ENCODE measurements at places on chromosomes 3 and 15.
A peak's percentile ranks its signal among the peaks of the same experiment; 100 is the strongest.

GRCh38 chr3:65246561-65246960 lies 558.8 kb upstream of the ADAMTS9 start:
- no peak for DNase-seq

- no peak for DNase-seq
These were observed 891 bp downstream of the AHSG start for GRCh38 chr3:186613637-186614265.

DNA sequence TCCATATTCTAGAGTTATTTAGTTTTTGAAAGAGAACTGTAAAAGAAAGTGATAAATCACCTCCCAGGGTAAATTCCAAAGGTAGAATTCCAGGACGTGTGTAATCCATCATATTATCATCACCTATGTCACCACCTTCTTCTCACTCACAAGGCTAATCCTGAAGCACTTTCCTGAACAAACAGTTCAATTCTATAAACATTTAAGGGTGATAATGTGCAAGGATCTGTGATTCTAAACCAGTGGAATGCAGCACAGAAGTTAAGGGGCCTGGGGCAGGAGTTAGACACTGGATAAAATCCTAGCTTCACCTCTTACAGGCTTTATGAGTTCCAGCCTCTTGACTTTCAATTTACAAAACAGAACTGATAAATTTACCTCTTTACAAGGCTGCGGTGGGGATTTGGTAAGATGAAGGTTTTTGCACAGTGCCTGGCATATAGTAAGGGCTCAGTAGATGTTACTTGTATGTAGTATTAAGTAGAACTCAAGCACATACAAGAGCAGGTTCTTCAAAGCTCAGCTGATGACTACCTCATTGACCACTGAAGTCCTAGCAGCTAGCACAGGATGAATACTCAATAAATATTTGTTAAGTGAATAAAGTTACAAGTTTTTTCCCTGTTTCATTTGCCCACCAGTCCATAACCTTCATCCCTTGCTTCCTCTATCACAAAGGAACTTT lies 47.3 kb upstream of the CCDC80 start:
- DNase-seq: no peak

DNA sequence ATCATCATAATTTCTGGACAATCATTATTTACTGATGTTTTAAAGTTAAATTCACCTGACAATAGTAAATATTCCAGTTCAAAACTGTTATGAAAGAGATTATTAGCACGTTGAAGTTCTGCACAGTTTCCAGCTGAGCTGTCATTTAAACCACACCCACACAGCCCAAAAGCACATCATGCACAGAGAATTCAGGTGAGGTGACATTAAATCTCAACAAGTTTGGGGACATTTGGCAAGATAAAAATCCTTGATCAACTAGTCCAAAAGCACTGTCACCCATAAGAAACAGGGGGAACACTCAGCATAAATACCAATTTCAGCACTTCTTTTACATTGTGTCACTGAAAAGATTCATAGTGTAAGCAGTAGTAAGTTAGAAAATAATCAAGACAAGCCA lies 6.9 kb downstream of the NCEH1 start:
- DNase-seq: no peak

- DNase-seq: no peak
These were observed 44.0 kb downstream of the TM2D3 start for GRCh38 chr15:101608201-101608600.

DNA sequence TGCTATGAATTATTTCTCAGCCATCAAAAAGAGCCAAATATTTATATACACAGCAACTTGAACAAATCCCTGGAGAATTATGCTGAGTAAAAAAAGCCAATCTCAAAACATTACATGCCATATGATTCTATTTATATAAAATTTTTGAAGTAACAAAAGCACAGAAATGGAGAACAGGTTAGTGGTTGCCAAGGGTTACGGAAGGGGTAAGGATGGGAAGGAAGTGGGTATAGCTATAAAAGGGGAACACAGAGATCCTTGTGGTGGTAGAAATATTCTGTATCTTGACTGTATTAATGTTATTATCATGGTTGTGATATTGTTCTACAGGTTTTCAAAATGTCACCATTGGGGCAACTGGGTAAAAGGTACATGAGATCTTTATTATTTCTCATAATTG lies 62.3 kb upstream of the ASB14 start:
- DNase-seq: no peak

DNA sequence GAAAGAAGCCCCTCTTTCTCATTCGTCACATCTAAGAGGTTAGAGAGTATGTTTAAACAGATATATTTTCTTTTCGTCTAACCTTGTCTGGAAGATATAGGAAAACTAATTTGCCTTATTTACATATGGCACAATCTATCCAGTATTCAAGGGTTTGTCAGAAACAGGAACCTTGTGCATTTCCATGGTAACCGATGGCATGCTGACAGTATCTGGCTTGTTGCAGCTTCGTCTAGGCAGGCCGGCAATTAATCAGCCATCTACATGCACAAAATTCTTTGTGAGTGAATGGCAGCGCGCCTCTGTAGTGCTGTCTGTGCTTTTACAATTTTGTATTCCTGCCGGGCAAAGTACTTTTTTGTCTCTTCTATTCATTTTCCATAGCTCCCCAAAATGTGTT lies 294.0 kb upstream of the SOX2 start:
- no peak for DNase-seq

DNA sequence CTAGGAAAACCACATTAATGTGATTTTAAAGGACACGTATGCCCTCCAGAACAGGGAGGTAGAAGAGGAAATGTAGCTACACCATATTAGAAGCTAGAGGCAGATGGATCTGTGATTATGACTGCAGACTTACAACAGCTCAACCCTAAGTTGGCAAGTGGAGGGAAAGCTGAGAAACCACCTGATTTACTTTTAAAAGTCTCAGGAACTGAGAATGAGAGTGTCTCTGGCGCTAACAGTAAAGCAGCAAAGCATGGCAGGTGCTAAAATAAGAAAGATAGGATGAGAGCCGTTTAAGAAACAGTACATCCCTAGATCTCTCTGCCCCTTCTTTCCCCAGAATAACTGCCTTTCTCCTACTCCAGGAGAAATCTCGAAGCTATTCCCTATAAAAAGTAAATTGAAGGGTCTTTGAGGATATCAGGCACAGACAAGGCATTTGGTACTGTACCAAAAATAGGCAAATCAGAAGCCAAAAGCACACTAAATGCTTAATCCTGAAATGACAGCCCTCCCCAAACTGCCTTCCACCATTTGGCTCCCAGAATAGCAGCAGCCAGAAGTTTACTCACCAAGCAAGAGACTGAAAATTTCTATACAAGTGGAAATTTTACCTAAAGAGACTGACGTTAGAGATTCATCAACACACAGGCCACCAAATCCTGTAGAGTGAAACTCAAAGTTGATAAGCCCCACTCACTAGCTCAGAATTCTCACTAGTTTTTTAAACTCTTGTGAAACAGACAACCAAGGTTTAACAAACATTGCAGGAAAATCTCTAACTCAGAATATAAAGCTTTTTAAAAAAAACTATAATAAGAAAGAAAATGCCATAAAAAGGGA lies 34.3 kb upstream of the PARP14 start:
- no peak for DNase-seq

DNA sequence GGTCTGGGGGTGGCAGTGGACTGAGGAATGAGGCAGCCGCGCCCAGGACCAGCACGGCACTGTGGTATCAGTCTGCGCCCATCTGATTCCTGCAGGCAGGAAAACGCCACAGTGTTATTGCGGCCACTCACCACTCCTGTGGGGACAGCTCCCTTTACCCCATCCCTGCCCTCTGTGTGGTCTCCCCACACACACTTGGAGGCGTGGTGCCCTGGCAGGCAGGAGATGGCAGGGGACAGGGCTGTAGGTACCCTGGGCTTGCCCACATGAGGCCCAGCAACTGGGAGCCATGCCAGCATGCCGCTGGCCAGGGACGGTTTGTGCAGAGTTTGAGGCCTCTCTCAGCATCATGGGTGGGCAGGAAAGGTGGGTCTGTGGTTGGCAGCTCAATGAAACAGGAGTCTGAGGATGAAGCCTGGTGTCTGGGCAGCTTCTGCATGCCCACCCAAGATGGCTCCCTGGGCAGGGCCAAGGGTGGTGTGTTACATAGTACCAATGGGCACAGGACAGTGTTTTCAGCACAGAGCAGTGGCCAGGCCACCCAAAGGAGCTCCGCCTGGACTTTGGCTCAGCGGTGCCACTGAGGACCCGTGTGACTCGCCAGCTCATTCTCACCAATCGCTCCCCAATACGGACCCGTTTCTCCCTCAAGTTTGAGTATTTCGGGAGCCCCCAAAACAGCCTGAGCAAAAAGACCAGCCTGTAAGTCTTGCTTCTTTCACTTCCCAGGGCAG lies 27.2 kb downstream of the ACAA1 start:
- DNase-seq: no peak

DNA sequence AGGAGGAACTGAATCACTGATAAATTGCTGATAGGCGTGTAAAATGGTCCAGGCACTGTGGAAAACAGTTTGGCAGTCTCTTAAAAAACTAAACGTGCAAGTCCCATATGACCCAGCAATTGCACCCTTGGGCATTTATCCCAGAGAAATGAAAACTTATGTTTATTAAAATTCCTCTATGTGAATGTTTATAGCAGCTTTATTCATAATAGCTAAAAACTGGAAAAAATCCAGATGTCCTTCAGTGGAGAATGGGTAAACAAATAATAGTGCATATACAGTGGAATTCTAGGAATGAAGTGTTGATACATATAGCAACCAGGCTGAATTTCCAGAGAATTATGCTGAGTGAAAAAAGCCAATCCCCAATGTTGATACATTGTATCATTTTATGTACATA lies 482.2 kb upstream of the PDZRN3 start:
- DNase-seq: no peak

GRCh38 chr3:14319654-14320182 lies 82.7 kb upstream of the SLC6A6 start:
- DNase-seq: peak; percentile 77

GRCh38 chr3:159788291-159788690 lies 200.3 kb upstream of the IL12A start:
- no peak for DNase-seq

DNA sequence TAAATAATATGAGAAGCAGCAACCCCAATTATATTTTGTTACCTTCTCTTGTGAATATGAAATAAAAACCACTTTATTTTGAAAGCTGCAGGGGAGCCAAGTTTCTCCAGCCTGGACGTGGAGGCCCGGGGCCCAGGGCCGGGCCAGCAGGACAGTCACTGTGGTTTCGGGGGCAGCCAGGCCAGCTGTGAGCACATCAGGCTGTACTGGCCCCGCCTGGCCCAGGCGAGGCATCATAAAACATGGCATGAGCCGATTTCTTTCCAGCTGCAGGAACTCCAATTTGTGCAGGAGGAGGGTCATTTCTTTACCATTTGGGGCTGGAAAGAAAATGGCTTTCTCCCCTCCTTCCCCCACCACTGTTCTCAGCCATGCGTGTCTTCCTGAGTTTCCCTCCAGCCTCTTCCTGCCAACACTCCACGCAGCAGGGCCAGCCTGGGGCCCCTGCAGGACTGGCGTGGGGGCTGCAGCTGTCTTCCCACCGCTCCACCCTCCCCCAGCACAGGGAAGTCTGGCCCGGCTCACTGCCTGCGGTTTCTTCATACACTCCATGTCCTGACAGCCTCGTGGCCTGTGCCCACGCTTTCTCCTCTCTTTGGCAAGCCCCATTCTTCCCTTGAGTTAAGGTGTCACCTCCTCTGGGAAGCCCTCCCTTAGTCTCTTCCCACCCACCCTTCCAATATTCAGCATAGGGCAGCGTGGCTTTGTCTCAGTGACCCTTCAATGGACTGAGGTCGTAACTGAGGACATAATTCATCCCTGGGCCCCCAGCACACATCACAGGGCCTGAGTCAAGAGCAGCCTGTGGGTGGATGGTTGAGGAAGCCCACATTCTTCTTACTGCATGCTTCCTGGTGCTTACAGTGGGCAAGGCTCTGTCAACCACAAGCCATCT lies 135.8 kb downstream of the CHSY1 start:
- DNase-seq: no peak

DNA sequence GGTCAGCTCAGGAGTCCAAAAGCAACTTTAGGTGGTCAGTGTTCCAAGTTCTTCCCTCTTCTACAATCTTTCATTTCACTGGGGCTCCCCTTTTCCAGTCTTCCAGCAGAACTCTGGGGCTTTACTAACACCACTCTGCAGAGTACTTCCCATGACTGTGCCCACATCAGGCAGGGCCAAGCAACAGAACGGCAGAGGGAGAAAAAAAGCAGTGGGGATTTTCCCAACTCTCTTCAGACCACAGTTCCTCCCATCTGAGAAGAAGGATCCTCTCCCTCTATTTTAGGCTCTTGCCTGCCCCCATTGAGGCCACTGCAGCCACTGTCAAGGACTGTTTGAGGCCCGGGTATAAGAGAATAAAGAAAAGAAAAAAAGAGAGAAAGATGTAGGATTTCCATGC lies 70.7 kb downstream of the TTBK2 start:
- no peak for DNase-seq

DNA sequence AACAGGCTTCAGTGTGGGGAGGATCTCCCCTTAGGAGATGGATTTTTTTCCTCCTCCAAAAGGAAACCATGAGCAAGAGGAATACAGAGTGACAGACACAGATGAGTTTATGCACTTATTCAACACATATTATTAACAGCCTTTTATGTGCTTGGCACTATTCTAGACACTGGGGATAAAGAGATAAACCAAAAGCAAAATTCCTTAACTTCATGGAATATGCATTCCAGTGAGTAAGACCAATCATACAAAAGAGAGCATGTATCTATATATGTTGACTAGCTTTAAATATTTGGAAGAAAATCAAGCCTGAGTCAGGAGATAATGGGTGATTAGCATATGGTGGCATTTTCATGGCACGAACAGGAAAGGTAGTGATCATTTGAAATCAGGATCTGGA lies 284.4 kb upstream of the RASGRP1 start:
- DNase-seq: no peak

GRCh38 chr3:197542741-197543454 lies 12.9 kb downstream of the BDH1 start:
- no peak for DNase-seq

GRCh38 chr3:105388176-105388575 lies 21.5 kb downstream of the ALCAM start:
- DNase-seq: no peak

- DNase-seq: no peak
These were observed 56.9 kb downstream of the CYP19A1 start for GRCh38 chr15:51281368-51281967.

GRCh38 chr3:14539384-14539741 lies 779 bp downstream of the GRIP2 start:
- no peak for DNase-seq

- no peak for DNase-seq
These were observed 24.6 kb downstream of the GTF2E1 start for GRCh38 chr3:120767106-120767505.

GRCh38 chr15:62665449-62665848 lies 377.1 kb upstream of the TPM1 start:
- no peak for DNase-seq

Data from NCI-H2029 treated with DMSO at 0.1 percent for 48 hours (cell line).